Effector memory CD8-positive, alpha-beta T cell (primary cell): ENCODE measurements at places on chromosomes 1 and 21.

DNA sequence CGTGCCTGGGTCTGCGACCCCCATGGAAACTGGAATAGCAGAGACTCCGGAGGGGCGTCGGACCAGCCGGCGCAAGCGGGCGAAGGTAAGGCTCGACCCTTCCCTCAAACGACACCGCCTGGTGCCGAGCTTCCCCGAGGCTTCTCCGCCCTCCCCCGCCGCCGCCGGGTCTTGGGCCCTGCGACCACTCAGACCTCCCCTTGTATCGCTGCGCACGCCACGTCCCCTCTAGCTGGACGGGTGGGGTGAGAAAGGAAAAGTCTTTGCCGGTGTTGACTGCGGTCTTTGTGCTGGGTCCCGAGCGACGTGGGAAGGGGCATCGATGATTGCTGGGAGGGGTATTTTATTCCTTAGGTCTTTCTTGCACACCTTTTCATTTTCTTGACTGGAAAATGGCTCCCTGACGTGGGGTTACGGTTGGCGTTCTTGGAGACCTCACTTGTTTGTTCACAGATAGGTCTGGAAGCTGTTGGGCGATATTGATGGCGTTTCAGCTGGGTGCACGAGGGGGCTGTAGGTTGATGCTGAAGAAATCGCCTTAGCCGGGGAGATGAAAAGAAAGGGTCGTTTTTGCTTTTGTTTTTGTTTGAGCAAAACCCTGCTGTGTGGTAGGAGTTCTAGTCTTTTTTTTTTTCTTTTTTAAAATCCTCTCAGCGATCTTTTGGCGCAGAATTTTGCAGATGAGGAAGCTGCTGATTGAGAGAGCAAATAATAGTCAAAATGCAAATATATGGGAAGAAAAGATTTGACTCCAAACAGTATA is 776 bp downstream of the KDM1A start:
- peak; percentile 3 for DNase-seq

DNA sequence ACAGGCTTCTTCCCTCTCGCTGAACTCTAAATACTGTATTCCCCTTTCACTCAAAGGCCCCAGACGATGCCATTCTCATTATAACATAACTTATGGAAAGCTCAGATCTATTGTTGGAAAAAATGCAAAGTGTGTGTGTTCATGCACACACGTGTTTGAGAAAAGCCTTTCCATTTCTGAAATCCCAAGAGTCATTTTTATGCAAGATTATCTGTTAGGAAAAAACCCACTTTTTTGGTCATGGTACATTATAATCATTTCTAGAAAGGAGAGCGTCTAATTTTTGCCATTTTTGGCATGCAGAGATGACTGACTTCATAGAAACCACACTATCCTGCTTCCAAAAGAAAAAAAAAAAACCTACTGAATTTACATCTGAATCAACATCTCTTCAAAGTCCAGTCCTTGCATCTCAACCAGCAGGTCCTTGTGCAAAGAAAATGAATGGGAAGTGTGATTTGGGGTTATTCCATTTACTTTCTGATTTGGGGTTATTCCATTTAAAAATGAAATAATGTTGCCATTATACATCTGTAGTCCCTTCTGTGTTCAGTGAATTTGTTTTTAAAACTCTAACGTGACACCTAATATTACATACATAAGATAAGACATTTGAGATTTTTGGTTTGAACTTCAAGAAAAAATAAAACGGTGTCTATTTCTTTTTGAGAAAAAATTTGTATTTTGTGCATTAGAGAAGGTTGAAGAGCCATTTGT is 150.3 kb downstream of the DHRS3 start:
- DNase-seq = no peak

DNA sequence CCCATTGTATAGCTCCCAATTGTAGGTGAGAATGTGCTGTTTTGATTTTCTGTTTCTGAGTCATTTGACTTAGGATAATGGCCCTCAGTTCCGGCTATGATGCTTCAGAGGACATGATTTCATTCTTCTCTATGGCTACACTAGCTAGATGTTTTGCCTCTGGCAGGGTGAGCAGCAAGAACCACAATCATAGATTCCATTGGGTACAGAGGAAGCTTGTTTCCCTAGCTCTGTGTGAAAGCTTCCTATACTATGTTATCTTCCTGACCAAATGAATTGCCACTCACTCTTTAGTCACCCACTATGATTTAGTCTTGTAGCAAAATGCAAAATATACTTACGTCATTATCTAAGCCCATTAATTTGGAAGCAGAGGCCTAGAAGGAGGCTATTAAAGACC is 616.3 kb downstream of the PLA2G4A start:
- DNase-seq = no peak

DNA sequence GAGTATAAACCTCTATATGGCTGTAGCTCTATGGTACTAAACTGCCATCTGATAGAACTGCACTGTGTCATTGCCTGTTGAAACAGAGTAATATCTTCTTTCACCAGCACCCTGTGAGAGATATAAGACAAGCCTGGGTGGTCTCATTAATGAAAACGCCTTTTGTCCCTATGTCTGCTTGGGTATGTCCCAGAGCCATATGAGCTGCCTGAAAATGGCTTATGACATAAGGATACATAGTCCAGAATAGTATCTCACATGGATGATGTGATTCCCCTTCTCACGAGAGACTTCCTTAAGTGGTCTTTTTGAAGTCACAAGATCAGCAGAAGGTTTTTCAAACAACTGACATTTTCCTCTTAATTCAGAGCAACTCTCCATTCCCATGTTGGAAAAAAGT is 7.3 kb upstream of the TMCC2 start:
- DNase-seq = no peak

DNA sequence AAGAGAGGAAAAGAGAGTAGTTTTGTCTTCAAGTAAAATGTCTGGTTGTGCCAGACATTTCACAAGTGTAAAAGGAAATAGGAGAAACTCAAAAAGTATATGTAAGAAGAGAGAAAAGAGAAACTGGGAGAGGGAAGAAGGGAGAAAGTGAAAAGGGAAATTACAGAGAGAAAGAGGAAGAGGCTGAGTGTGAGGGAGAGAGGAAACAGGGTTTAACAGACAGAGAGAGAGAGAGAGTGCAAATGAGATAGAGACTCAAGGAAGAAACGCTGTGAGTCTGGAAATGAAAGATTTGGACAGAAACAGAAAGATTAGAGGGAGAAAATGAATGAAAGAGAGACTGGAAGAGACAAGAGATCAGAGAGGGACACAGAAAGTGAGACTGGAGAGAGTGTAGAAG is 806.2 kb downstream of the PLA2G4A start:
- no peak for DNase-seq

DNA sequence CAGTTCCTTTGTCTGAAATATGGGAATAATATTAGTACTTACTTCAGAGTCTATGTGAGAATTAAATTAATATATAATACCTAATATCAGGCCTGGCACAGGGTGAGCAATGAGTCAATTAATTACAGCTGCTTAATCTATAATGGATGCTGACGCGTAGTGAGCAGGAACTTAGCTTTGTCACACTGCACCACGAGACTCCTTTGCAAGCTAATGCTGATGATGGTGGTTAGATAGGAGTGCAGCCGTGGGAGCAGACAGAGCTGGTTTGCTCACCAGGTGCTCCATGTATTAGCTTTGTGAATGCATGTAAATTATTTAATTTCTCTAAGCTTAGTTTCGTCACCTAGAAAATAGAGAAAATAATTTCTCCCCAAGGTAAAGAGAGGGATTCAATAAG is 35.1 kb downstream of the KCNJ15 start:
- DNase-seq = no peak

DNA sequence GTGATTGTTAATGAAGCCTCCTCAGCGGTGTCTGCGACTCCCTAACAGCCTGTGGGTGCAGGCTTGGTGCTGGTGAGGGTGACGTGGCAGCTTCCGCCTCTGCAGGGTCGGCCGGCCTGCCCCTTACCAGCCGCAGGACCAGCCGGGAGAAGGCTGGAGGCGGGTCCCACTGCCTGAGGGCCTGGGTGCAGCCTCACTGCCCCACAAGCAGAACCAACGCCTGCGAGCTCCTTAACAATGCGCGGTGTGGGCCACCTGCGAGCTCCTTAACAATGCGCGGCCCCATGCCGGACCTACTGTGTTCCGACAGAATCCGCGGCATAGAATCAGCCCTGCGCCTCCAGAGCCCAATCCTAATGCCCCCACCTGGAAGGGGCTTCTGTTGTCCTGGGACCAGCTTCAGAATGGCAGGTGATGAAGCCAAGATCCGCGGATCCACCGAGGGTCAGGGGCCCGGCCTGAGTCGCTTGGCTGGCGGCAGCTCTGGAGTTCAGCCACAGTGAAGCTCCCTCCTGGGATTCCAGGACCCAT is 54.4 kb upstream of the AJAP1 start:
- no peak for DNase-seq

- no peak for DNase-seq
Measured at GRCh38 chr21:34770576-34770975, 101.8 kb downstream of the CLIC6 start.

GRCh38 chr1:241844593-241844992 is 3.4 kb upstream of the EXO1 start:
- no peak for DNase-seq

- no peak for DNase-seq
Measured at GRCh38 chr1:230206976-230207375, 139.9 kb downstream of the GALNT2 start.

- no peak for DNase-seq
Measured at GRCh38 chr1:7623842-7624241, 147.3 kb upstream of the VAMP3 start.

DNA sequence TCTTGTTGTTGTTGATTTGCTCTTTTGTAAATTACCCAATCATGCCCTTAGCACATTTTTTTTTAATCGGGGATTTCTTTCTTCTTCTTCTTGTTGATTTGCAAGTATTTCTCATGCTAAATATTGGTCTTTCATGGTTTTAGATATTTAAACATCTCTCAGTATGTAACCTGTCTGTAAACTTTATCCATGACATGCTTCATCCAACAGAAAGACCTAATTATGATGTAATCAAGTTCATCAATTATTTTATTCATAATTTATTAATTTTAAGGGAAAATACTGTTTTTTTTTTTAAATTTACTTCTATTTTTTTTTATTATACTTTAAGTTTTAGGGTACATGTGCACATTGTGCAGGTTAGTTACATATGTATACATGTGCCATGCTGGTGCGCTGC is 69.8 kb downstream of the TNFSF18 start:
- DNase-seq = no peak

DNA sequence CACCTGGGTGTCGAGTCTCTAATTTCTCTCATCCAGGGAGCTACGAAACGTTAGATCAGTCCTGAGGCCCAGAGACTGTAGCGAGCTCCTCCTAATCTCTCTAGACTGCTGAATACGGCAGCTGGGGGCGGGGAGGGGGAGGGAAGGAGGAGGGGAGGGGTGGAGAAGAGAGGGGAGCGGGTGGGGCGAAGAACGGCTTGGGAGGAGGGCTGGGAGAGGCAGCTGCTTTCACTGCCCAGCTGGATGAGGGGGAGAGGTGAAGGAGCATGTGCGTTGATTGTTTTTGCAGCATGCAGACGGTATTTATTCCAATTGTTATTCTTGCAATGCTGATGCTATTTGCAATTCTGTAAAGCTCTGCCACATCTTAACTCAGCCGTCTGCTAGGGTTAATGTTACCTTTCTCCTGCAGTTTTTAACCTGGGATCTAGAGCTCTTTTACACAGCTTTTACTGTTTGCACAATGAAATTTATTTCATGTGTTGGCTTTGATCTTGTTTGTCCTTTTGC is 790 bp downstream of the DNAJC6 start:
- no peak for DNase-seq

GRCh38 chr1:64440183-64440826 is 29.6 kb upstream of the CACHD1 start:
- DNase-seq = no peak

DNA sequence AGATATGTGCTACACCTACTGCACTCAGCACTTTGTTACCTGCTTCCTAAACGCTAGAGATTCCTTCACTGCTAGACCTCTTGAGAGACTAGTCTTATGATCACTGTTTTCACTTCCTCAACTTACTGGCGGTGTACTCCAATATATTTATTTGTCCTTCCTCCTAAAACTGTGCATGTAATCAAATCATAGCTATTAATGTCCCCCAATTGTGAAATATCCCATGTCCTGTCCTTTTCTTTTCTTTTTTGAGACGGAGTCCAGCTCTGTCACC is 3.4 kb downstream of the SOAT1 start:
- DNase-seq = no peak

- DNase-seq = no peak
Measured at GRCh38 chr21:14550135-14550534, 4.0 kb upstream of the SAMSN1 start.

GRCh38 chr1:150521196-150521968 is 5.8 kb downstream of the FALEC start:
- DNase-seq = no peak

GRCh38 chr1:51871351-51871975 is 7.1 kb downstream of the NRDC start:
- no peak for DNase-seq

GRCh38 chr1:44472620-44473525 is 67.8 kb downstream of the RNF220 start:
- DNase-seq = no peak

DNA sequence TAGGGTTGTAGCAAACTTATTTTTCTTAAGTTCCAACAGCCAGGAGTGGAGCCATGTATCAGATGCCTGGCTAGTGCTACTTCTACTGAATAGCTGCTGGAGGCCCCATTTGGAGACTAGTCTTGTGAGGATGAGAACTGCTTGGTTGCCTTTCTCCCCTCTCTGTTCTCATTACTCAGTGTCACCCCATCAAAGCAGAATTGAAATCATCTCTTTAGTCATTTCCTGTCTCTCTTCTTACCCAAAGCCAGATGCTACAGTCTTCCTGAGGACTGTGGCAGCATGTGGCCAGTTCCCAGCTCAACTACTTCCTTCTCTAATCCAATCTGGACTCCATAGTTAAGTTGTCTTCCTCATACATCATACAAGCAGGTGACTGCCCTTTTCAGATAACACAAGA is 197.5 kb downstream of the BRINP2 start:
- no peak for DNase-seq

- DNase-seq = no peak
Measured at GRCh38 chr1:49346767-49347349, 570.2 kb upstream of the BEND5 start.

DNA sequence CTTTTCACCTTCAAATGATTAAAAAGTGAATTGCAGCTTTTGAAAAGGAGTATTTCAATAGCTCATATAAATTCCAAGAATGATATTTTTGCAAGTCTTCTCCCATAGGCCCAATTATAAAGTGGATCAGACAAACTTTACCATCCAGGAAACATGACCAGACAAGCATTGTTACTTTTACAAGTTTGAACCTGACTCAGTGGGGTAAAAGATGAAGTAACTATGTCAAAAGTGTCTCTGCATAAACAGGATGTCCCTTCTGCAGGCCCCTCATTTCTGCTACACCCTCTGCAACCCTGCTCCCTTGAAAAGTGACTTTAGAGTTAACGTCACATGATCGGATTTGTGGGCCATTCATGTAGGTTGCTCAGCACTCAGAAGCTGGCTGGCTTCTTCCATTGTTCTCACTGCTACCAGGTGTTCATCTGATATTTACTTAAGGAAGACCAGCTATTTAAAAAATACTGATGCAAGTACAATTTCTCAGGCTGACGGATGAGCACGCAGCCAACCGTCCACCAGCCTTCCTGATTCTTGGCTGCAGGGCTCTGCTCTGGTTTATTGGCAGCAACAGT is 32.3 kb downstream of the URB1 start:
- no peak for DNase-seq
